ENCODE measurements at places on chromosomes 5 and 9.

DNA sequence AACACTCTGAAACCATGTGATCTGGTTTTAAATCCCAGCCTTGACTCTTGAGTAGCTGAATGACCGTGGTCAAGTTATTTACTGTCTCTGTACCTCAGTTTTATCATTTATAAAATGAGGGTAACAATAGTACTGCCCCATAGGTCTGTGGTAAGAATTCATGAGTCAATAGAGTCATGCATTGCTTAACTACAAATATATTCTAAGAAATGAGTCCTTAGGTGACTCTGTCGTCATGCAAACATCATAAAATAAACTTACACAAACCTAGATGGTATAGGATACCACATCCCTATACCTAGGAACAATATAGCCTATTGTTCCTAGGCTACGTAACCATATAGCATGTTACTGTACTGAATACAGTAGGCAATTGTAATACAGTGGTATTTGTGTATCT is 20.3 kb upstream of the ABCA1 start:
- no peak overlapping the region for H3K27ac ChIP-seq
- H3K36me3 ChIP-seq: no peaks in the 10 kb centered on the region
- H3K4me3 ChIP-seq: no peak overlapping the region
- no peaks in the 10 kb centered on the region for H3K4me1 ChIP-seq

DNA sequence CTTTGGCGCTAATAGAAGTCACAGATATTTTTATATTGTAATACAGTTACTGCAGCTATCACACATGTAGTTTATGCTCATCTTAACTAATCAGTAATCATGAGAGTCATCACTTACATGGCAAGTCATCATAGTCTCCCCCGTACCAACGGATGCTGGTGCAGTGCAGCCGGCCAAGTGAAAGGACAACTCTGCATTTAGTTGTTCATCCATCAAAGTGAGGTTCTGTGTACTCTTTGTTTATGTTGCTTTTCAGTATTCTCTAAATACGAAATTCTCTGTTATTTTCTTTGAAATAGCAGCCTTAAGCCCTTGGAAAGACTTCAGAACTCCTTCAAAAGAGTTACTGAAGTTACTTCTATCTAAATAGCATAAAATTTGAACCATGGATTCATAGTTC is 216.7 kb downstream of the CCDC171 start:
- no peak overlapping the region for H3K4me3 ChIP-seq
- no peaks in the 10 kb centered on the region for H3K36me3 ChIP-seq
- H3K27me3 ChIP-seq: no peaks in the 10 kb centered on the region

DNA sequence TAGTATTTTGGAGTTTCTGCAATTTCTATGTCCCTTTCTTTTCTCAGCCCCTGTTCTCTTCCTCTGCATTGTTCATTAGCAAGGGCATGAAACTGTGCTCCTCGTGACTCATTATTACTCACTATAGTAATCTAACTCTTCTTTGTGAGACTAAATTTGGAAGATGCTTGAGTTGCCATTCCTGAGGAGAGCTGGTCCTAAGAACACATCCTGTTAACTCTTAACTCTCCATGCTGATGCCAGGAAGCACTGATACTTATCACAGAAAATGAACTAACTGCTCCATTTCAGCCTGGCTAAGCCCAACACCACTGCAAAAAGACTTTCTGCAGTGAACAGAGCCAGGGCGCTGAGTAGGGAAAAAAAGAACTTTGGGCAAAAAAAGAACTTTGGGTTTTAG is 10.6 kb upstream of the CSNK1A1 start:
- no peak for DNase-seq
- H3K4me3 ChIP-seq: no peak overlapping the region
- H3K4me1 ChIP-seq: peaks cover 24% of the 10 kb centered on the region
- H3K27ac ChIP-seq: peak overlapping the region; percentile 40

DNA sequence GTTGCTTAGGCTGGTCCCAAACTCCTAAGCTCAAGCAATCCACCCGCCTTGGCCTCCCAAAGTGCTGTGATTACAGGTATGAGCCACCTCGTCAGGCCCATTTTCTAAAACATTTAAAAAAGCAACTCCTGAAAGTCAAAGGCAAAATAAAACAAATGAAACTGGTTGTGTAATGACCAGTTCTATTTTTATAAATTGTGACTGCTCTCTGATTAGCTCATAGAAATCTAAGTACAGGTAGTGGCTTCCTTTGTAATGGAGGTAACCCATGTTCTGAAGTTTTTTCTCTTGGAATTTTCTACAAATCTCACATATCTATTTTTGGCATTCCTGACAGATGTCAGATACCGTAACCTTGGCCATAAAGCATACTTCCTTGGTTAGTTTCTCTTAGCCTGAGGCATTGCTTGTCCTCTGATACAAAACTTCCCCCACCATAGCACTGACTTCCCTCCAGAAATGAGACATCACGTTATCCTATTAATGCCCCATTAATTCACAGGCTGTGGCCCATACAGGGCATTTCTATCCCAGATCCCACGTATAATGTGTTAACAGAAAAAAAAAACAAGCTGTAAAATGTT is 14.1 kb upstream of the AK3 start:
- H3K27ac ChIP-seq: no peak overlapping the region
- no peaks in the 10 kb centered on the region for H3K36me3 ChIP-seq
- H3K4me1 ChIP-seq: peaks cover 3% of the 10 kb centered on the region
- H3K27me3 ChIP-seq: peaks cover 1% of the 10 kb centered on the region
- H3K4me3 ChIP-seq: no peak overlapping the region
- DNase-seq: no peak

DNA sequence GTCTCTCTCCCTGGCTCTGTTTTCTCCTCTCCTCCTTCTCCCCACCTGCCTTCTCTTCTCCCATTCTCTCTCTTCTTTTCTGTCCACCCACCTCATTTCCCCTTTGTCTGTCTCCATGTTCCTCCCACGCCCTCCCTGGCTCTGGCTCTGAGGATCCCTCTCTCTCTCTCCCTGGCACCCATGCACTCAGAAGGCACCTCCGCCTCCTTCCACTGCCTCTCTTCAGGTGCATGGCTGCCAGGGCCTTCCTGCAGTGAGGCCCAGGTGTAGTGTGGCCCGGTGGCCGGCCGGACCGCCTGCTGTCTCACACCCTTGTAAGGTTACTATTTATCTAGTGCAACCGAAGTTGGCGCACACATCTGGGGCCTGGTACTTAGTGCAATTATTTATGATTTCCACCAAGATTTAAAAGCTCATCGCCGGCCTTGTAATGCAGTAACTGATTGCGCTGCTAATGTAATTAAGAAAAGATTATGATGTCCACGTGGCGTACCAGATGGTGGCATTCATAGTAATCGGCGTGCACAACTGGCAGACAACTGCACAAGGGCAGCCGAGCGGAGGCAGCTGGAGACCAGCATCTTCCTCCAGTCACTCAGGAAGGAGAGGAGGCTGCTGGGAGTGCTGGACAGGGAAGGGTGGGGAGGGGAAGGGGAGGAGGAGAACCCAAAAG is 50.4 kb upstream of the MVB12B start:
- H3K27me3 ChIP-seq: peaks cover 15% of the 10 kb centered on the region
- no peaks in the 10 kb centered on the region for H3K36me3 ChIP-seq
- no peak for DNase-seq
- H3K4me1 ChIP-seq: no peaks in the 10 kb centered on the region
- H3K4me3 ChIP-seq: no peak overlapping the region

DNA sequence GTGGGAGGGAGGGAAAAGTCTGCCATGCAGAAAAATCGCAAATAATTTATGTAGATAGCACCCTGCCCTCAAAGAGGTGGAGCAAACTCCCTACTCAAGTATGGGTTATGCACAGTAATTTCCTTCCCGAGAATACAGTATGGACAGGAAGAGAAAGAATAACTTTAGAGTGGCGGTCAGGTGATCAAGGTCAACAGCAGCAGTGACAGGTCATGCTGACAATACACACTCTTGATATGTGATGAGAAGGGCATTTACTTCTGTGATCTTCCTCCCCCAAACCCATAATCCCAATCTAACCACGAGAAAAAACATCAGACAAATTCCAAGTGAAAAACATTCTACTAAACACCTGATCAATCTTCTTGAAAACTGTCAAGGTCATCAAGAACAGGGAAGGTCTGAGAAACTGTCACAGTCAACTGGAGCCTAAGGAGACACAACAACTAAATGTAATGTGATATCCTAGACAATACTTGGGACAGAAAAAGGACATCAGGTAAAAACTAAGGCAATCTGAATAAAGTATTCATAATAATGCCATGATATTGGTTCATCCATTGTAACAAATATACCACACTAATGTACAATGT is 11.7 kb downstream of the BICD2 start:
- peak overlapping the region; percentile 7 for H3K27ac ChIP-seq
- DNase-seq: no peak

GRCh38 chr5:79042188-79042587 is 27.3 kb downstream of the DMGDH start:
- no peaks in the 10 kb centered on the region for H3K4me1 ChIP-seq
- H3K27me3 ChIP-seq: no peaks in the 10 kb centered on the region
- no peak overlapping the region for H3K27ac ChIP-seq
- H3K36me3 ChIP-seq: no peaks in the 10 kb centered on the region
- no peak overlapping the region for H3K4me3 ChIP-seq

DNA sequence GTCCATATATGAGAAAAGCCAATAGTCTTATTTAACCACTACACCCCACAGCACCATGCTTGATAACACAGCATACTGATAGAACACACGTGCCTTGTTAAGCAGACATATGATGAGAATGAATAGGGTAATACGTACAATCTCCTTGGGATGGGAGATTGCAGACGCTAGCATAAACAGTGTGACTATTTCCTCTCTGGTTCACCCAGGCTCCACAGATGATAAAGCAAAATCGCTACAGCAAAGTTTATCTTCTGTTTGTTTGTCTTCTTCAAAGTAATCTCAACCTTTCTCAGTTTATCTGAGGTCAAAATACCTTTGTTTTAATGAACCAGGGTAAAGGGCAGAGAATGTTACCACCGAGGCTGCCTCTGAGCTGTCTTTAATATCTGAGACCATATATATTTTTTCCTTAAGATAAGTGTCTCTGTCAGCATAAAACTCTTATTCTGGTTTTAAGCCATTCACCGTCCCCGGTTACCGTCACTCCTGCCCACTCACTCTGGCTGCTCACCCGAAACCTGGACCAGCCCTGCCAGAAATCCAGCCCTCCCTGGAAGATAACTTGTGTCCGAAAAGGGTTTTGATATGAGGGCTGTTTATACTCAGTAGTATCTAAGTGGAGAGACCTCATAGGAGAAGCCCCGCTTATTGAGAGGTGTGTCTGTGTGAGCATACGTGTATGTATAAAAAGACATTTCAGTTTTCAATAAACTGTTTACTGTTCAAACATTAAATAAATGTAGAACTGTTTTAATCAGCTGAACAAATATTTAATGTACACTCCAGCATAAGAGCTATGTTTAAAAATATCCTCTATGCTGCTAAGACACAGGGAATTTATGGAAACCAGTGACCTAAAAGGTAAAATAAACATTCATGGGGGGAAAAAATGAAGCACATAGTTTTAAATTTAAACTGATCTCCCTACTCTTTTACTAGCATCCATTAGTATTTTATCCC is 465.4 kb downstream of the RASEF start:
- DNase-seq: no peak
- H3K27me3 ChIP-seq: no peaks in the 10 kb centered on the region
- H3K4me3 ChIP-seq: no peak overlapping the region
- H3K4me1 ChIP-seq: no peaks in the 10 kb centered on the region
- H3K36me3 ChIP-seq: no peaks in the 10 kb centered on the region

- H3K27ac ChIP-seq: peak overlapping the region; percentile 97
- peaks cover 34% of the 10 kb centered on the region for H3K36me3 ChIP-seq
- H3K4me1 ChIP-seq: peaks cover 26% of the 10 kb centered on the region
- H3K4me3 ChIP-seq: peak overlapping the region; percentile 98
Observed at GRCh38 chr9:19049917-19050636, 850 bp downstream of the RRAGA start.

- H3K4me1 ChIP-seq: no peaks in the 10 kb centered on the region
- no peak overlapping the region for H3K27ac ChIP-seq
- no peaks in the 10 kb centered on the region for H3K36me3 ChIP-seq
- no peak overlapping the region for H3K4me3 ChIP-seq
- DNase-seq: no peak
- peaks cover 8% of the 10 kb centered on the region for H3K27me3 ChIP-seq
Observed at GRCh38 chr5:174617910-174618309, 106.5 kb upstream of the MSX2 start.

DNA sequence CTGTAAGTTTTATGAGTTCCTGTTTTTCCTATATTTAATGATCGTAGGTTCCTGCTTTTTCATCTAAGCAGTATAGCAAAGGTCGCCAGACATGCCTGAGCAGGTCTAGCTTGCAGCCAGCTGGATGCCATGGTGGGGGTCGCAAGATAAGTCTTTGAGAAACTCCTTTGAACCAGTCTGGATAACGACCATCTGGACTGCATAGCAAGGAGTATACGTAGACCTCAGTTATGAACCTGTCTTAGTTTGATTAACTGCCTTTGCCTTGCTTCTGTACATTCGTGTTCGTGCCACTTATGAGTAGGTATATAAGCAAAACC is 8.4 kb upstream of the SPATA31E1 start:
- H3K4me1 ChIP-seq: no peaks in the 10 kb centered on the region
- peaks cover 4% of the 10 kb centered on the region for H3K27me3 ChIP-seq
- no peak overlapping the region for H3K4me3 ChIP-seq
- no peaks in the 10 kb centered on the region for H3K36me3 ChIP-seq

DNA sequence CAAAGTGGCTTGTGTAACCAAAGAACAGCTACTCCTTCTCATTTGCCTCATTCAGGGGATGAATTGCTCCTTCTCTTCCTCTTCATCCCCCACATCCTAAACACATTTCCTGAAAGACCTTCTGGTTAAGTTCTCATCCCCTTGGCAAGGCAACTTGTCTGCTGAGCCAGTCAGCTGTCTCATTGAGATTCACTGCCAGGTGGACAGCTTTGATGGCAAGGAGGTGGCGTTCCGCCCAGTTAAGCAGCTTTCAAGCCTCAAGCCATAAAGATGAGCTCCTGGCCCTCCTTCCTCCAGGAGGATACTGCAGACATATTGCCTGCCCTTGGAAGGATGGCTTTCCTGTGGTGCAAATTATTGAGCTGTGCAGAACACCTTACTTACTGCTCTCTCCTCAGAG is 448.6 kb upstream of the MPDZ start:
- no peaks in the 10 kb centered on the region for H3K27me3 ChIP-seq
- H3K27ac ChIP-seq: no peak overlapping the region
- H3K4me1 ChIP-seq: no peaks in the 10 kb centered on the region

- no peak overlapping the region for H3K4me3 ChIP-seq
- peak; percentile 16 for DNase-seq
- H3K27me3 ChIP-seq: peaks cover 13% of the 10 kb centered on the region
- no peak overlapping the region for H3K27ac ChIP-seq
Observed at GRCh38 chr5:133386662-133387061, 225.7 kb downstream of the FSTL4 start.

All from activated CD8-positive, alpha-beta T cell treated with anti-CD3 and anti-CD28 coated beads for 36 hours (primary cell).